ENCODE measurements at places on chromosomes 2 and 18.

DNA sequence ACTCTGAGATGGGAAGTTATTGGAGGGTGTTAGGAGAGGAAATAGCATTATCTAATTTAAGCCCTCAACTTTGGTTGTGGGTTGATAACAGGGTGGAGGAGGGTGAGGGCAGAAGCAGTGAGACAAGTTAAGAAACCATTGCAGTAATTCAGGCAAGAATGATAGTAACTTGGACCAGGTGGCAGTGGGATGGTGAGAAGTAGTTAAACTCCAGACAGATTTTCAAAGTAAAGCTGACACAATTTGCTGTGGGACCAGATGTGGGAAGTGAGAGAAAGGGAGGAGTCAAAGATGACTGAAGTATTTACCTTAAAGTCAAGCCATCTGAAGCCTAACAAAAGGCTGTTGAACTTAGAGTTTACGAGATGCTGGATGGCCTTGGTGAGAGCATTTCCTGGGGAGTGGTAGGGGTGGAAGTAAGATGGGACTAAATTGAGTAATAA is 163.2 kb upstream of the KLF7 start:
- no peaks in the 10 kb centered on the region for H3K27me3 ChIP-seq
- peaks cover 16% of the 10 kb centered on the region for H3K4me1 ChIP-seq
- H3K4me3 ChIP-seq: no peak overlapping the region
- no peak overlapping the region for H3K27ac ChIP-seq
- no peaks in the 10 kb centered on the region for H3K36me3 ChIP-seq
- no peak for DNase-seq

DNA sequence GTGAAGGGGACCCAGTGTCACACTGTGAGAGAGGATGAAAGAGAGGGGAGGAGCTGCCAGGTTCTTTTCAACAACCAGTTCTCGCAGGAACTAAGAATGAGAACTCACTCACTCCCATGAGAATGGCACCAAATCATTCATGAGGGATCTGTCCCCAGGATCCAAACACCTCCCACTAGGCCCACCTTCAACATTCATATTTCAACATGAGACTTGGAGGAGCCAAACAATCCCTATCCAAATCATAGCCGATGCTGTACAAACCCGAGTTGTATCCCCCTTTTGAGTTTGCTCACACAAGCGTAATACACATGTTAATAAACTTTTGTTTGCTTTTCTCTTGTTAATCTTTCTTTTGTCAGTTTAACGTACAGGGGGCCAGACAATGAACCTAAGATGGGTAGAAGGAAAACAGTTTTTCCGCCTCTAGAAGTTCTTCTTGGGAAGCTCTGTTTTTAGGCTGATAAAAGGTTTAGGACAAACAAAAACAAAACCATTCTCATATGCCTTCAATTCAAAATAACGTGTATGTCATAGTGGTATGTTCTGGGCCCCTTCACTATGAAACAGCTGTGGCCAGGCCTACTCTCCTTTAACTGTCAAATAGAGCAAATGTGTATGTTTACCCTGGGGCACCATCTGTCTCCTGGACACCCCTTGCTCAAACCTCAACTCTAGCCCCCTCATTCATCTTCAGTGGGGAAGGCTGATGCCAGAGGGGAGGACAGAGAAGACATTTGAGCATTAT is 9.1 kb upstream of the TMEM37 start:
- no peaks in the 10 kb centered on the region for H3K27me3 ChIP-seq
- DNase-seq: no peak
- no peak overlapping the region for H3K27ac ChIP-seq

GRCh38 chr2:105814291-105814940 is 69.7 kb downstream of the NCK2 start:
- H3K27ac ChIP-seq: peak overlapping the region; percentile 0
- DNase-seq: no peak
- no peak overlapping the region for H3K4me3 ChIP-seq
- H3K27me3 ChIP-seq: no peaks in the 10 kb centered on the region
- peaks cover 88% of the 10 kb centered on the region for H3K4me1 ChIP-seq

DNA sequence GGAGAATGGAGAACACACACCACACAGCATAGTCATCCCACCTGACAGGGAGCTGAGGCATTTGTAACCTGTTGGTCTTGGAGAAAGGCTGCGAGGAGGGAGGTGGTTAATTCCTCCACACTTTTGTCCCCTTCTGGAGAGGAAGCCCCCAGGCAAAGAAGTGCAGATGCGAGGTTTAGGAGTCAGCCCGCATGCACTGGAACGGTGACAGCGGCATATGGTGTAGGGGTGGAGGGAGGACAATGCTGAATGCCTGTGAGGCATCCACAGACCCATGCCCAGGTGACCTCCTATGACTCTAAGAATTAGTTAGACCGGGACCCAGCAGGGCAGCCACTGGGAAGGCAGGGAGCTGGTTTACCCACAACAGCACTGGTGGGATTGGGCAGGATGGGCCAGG is 12.2 kb downstream of the SPATA3 start:
- no peak overlapping the region for H3K27ac ChIP-seq
- no peaks in the 10 kb centered on the region for H3K36me3 ChIP-seq
- H3K4me3 ChIP-seq: no peak overlapping the region
- no peaks in the 10 kb centered on the region for H3K4me1 ChIP-seq
- no peak for DNase-seq

GRCh38 chr2:9754532-9754887 is 88.8 kb upstream of the TAF1B start:
- peak overlapping the region; percentile 23 for H3K4me3 ChIP-seq
- H3K4me1 ChIP-seq: peaks cover 53% of the 10 kb centered on the region
- peak overlapping the region; percentile 53 for H3K27ac ChIP-seq
- H3K27me3 ChIP-seq: no peaks in the 10 kb centered on the region
- no peak for DNase-seq
- H3K36me3 ChIP-seq: no peaks in the 10 kb centered on the region

GRCh38 chr18:49364821-49365220 is 95.6 kb downstream of the DYM start:
- H3K4me3 ChIP-seq: no peak overlapping the region
- peaks cover 7% of the 10 kb centered on the region for H3K36me3 ChIP-seq
- no peaks in the 10 kb centered on the region for H3K27me3 ChIP-seq

- no peak overlapping the region for H3K4me3 ChIP-seq
- H3K27me3 ChIP-seq: no peaks in the 10 kb centered on the region
- H3K36me3 ChIP-seq: no peaks in the 10 kb centered on the region
- H3K4me1 ChIP-seq: no peaks in the 10 kb centered on the region
Measured at GRCh38 chr18:11199477-11199876, 50.1 kb upstream of the PIEZO2 start.
